ENCODE measurements at places on chromosomes 7 and 10.
A peak's percentile ranks its signal among the peaks of the same experiment; 100 is the strongest.

- peak; percentile 67 for DNase-seq
Observed at GRCh38 chr7:141585592-141586510, 34.6 kb downstream of the AGK start.

DNA sequence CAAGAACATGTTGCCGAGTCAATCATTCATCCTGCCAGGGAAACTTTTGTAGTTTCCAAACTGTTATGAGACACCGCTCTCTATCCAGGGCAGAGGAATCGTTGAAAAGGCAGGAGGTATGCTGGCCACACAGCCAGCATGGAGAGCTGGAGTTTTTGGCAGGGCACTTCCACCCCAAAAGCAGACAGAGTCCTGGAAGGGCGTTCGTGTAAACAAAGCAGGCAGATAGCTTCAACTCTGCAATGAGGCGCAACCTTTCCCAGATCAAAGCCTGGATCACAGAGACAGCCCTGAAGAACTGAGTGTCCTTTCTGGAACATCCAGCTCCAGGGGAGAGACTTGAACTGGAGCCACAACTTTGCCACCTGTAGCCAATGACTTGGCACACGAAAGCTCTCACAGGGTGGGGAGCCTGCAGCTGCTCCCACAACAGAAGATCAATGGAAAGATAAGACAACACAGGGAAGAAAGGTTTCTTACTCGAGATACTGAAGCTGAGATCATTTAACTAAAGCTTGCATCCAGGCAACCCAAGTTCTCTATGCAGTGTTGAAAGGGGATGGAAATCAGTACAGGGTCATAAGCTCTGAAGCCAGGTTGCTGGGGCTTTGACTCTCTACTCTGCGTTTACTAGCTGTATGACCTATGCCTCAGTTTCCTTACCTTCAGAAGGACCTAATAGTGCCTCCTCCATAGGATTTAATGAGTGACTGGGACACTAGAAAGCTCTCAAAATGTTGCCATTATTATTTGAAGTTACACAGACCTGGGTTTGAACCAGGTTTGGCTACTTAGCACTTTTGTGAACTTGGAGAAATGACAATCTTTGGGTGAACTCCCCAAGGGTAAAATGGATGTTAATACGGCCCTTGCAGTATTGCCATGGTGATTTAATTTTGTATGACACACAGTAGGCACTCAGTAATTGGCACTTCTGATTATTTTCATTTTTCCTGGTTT is 434.8 kb upstream of the NPVF start:
- DNase-seq, result no peak

DNA sequence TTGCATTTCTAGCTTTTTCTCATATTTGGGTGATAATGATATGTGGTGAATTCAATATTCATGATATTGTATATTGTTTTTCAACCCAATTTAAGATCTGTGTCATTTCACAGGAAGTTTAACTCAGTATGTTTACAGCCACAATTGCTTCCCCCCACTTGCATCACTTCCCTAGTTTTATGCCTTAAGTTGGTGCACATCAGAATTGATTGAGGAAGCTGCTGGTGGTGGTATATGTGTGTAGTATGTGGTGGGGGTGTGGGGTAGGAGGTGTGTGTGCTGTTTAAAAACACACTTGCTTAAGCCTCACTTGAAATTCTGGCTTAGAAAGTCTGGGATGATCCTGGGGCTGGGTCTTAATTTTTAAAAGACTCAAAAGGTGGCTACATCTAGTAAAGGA is 245.1 kb upstream of the AOAH start:
- no peak for DNase-seq

- no peak for DNase-seq
Observed at GRCh38 chr7:114854369-114854768, 67.5 kb upstream of the MDFIC start.

GRCh38 chr7:95041031-95041430 is 133.6 kb downstream of the PPP1R9A start:
- DNase-seq, result no peak

DNA sequence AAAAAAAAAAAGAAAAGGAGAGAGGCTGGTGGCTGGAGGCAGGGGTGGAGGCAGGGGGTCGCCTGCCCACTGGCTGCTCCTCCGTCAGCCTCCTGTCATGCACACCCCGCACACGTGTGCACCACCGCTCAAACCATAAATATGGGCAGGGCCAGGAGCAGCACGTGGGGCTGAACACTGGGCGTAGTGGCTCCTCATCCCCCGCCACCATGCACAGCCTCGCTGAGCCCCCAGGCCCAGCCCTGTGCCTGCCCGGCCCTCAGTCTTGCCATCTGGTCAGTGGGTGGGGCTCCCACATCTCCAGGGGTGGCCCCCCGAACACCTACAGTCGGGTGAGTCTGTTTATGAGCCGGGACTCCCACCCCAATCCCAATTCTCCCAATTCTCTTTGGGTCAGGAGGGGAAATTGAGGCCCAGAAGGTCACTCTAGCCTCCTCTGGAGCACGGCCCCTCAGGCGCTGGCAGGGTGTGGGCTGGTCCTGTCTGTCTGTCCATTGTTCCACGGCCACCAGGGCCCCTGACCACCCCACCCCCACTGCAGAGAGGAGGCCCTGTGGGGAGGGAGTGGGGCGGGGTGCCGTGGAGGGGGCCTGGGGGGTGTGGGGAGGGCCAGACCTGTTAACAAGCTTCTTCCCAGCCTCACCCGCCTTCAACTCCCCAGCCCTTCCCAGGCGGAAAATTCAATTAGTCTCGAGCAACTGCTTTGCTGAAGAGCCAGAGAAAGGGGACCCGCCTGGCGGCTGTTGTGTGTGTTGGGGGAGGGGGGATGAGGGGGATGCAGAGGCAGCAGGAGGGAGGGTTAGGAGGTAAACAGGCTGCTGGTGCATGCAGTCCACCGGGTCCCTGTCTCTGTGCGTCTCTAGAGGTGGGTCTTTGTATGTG is 19.5 kb upstream of the GRIFIN start:
- no peak for DNase-seq

DNA sequence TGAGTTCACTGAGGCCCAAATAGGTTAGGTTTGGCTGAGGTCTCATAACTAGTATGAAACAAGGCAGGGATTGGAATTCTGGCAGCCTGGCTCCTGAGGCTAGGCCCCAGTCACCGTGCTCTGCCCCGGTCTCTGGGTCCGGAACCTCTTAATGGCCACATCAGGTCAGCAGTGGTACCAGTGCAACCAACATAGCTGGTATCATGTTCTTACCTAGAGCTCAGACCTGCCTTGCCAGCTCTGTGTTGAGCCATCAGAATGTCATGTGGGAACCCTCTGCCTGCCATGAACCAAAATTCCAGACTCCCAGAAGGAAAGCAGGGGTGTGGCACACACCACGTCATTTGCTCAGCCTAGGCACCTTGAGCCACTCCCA is 56.5 kb downstream of the ZNF467 start:
- no peak for DNase-seq

- no peak for DNase-seq
Observed at GRCh38 chr7:91345449-91345848, 81.2 kb downstream of the FZD1 start.

DNA sequence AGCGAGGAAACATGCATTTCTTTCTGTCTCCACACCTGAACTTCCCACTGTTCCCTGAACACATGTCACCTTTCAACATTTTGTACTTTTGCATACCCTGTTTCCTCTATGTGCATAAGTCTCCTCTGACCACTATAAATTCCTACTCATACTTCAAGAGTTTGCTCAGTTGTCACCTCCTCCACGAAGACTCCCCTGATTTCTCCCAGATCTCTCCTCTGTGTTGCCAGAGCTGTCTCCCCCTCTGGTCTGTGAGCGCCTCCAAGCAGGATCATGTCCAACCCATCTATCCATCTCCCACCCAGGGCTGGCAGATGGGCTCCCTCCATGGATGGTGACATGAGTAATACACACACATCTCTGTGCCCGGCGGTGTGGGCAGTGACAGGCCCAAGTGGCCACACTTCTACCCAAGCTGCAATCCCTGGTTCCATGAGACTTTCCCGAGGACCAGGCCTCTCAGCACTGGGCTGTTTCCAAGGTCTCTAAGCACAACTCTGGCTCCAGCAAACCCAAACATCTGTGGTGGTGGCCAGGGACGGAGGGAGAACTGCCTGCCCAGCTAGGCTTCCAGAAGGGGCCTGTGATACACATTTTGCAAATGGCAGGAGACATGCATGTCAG is 135.9 kb downstream of the GRID1 start:
- DNase-seq, result no peak

GRCh38 chr7:5430612-5430947 is 6.9 kb upstream of the TNRC18 start:
- DNase-seq, result no peak

- DNase-seq, result no peak
Observed at GRCh38 chr10:132293201-132293812, 14.4 kb downstream of the STK32C start.

- no peak for DNase-seq
Observed at GRCh38 chr7:66930341-66930740, 9.3 kb downstream of the TMEM248 start.

GRCh38 chr7:141102436-141102835 is 28.6 kb downstream of the TMEM178B start:
- no peak for DNase-seq

- no peak for DNase-seq
Observed at GRCh38 chr7:83946801-83947200, 247.8 kb downstream of the SEMA3A start.

DNA sequence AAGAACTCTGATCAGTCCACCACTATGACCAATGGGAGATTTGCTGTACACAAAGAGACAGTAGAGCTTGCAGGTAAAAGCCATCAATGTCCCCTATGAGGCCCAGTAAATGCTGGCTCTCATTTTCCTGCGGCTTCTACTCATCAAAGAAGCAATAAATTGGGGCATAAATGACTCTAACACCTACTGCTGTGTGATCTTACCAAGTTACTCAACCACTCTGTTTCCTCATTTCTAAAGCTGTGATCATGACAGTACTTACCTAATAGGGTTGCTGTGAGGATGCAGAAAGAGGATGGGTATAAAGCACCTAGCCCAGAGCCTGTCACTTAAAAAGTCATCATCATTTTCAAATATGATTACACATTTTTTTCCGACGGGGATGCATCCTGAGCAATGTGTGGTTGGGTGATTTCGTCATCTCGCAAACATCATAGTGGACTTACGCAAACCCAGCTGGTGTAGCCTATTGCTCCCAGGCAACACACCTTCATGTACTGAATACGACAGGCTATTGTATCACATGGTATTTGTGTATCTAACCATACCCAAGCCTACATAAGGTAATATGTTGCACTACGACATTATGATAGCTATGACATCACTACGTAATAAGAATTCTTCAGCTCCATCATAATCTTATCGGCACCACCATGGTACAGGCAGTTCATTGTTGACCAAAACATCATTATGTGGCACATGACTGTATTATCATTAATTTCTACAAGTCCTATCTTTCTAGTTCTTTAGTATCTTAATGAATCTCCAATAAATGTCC is 7.1 kb upstream of the MGMT start:
- DNase-seq, result no peak

DNA sequence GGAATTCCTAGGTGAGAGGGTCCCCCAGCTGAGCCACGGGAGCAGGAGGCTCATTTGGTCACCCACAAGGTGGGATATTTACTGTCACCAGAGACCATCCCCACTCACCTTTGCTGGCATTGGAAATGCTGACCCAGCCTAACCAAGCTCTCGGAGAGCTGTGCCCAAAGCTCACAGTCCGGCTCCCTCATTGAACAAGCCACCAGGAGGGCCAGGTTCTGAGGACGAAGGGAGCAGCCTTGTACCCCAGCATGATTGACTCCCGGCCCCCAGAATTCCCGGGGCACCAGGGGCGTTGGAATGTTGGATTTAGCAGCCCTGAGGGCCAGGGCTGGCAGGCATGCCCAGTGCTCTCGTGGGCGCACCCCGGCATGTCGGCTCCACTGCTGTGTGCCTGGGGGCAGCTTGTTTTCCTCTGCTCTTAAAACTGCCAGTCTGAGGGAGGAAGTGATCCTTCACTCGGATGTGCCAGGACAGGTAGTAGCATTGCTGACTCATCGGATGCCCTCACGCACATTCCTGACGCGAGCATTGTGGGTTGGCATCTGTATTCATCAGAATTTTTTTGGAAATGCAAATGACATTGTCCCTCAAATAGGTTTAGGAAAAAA is 23.3 kb downstream of the CLIP2 start:
- DNase-seq, result peak; percentile 11

- no peak for DNase-seq
Observed at GRCh38 chr7:1144269-1144771, 15.7 kb downstream of the ZFAND2A start.

DNA sequence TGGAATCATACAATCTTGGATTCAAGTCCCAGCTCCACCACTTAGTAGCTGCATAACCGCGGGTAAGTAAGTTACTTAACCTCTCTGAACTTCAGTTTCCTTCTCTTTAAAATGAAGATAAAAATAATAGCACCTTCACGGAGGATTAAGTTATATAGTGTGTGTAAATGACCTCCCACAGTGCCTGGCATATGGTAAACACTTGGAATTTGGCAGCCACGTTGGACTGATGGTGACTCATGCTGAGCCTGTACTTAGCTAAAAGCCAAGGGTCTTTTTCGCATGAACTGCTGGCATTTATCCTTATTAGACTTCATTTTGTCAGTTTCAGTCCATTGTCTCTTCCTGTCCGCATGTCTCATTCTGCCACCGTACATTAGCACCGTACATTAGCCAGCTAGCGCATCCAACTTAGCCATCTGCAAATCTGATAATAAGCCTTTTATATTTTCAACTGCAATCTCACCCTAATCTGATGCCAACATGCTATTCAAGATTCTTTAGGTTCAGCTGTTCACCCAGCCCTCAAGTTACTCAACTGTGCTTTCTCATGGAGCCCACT is 11.2 kb downstream of the SLC13A4 start:
- DNase-seq, result no peak

DNA sequence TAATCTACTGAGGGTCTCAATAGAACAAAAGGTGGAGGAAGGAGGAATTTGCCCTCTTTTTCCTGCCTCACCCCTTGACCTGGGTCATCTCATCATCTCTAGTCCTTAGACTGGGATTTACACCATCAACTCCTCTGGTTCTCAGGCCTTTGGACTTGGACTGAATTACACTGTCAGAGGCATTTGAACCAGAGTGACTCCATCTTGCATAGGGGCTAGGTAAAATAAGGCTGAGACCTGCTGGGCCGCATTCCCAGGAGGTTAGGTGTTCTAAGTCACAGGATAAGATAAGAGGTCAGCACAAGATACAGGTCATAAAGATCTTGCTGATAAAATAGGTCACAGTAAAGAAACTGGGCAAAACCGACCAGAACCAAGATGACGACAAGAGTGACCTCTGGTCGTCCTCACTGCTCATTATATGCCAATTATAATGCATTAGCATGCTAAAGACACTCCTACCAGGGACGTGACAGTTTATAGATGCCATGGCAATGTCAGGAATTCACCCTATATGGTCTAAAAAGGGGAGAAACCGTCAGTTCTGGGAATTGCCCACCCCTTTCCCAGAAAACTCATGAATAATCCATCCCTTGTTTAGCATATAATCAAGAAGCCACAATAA is 84.0 kb downstream of the C1GALT1 start:
- no peak for DNase-seq

DNA sequence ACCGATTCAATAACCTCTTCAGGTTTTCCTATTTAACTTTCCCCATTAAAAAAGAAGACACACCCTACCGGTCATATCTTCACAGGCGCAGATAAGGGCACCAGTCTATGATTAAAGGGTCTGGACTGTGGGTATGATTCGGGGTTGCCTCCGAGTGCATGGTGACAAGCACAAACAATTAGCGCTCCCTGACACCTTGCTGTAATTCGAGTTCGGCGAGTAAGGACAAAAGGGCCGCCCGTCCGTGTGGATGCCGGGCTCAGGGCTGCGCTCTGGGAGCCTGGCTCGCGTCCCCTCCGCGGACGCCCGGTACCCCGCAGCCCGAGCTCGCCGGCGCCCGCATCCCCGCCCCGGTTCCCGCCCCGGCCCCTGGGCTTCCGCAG is 111.9 kb upstream of the RHEB start:
- no peak for DNase-seq

Data from activated CD4-positive, alpha-beta T cell treated with anti-CD3 and anti-CD28 coated beads for 48 hours (primary cell).